Spinal cord (tissue), 10 donors: ENCODE measurements at places on chromosomes 3 and 15. TPM values are rescaled to one million over a fixed set of nuclear protein-coding genes. Genes with fewer than 3 reads are reported as not detected.

Gene DVL3
- total RNA-seq = 43.7 TPM

- DNase-seq = no peak
- no peak overlapping the region for H3K27ac ChIP-seq
- no peaks in the 10 kb centered on the region for H3K36me3 ChIP-seq
- H3K4me1 ChIP-seq = no peaks in the 10 kb centered on the region
Observed at GRCh38 chr15:26848498-26848897, 18.4 kb upstream of the GABRA5 start.

DNA sequence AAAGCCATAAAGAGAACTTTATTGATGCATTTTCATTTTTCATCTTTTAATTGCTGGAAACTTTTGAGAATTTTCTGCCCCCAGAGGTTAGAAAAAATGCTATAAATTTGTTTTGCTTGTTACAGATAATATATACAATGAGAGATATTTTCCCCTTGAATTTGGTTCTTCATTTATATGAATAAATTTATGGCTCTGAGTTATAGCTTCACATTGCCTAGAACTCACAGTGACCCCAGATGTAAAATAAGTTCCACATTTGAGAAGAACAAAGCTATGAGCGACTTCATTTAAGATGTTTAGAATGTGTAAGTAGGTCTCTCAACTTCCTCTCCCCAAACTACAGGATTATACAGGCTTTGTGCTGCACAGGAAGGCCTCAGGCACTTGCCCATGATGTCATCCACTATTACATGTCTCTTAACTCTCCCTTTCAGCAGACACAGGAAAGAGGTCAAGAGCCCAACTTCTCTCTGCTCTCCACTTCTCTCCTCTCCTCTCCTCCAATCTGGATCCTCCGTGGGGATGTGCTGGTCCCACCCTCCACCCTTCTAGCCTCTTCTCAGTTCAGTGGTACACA is 92.8 kb downstream of the DUT start:
- no peak for DNase-seq
- no peak overlapping the region for H3K27ac ChIP-seq
- H3K36me3 ChIP-seq = peaks cover 31% of the 10 kb centered on the region
- H3K4me1 ChIP-seq = no peaks in the 10 kb centered on the region
- no peak overlapping the region for H3K4me3 ChIP-seq

- H3K36me3 ChIP-seq = peaks cover 6% of the 10 kb centered on the region
- H3K27me3 ChIP-seq = no peaks in the 10 kb centered on the region
- no peak for DNase-seq
- no peak overlapping the region for H3K4me3 ChIP-seq
Observed at GRCh38 chr3:195240939-195241338, 30.0 kb downstream of the XXYLT1 start.

- H3K27me3 ChIP-seq = no peaks in the 10 kb centered on the region
- H3K36me3 ChIP-seq = no peaks in the 10 kb centered on the region
- H3K27ac ChIP-seq = no peak overlapping the region
- DNase-seq = no peak
- H3K4me3 ChIP-seq = no peak overlapping the region
- H3K4me1 ChIP-seq = peaks cover 4% of the 10 kb centered on the region
Observed at GRCh38 chr3:134428401-134428800, 54.2 kb upstream of the AMOTL2 start.

DNA sequence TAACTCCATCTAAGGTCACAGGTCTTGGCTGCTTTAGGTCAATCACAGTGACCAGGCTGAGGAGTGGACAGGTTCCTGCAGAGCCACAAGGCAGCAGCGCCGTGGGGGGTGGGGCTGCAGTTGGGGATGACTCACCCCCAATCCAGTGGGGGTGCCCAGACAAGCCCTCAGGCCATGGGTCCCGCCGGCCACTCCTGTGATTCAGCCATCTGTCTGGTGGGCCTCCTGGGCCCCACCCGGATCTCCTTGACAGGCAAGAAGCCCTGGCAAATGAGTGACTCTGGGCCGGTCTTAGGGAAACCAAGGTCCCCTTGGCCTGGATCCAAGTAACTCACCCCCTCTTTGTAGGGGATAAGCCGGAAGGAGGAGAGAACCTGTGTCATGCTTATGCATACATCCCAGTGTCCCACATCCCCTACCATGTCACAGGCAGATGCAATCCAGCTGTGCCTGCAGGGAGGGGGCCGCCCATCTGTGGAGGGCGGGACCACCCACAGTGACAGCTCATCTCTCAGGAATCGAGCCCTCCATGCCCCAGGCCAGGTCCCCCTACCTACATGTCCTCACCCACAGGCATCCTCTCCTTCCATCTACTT is 495 bp upstream of the COL7A1 start:
- peaks cover 34% of the 10 kb centered on the region for H3K4me1 ChIP-seq
- no peak for DNase-seq
- H3K36me3 ChIP-seq = peaks cover 59% of the 10 kb centered on the region
- no peak overlapping the region for H3K4me3 ChIP-seq
- peaks cover 19% of the 10 kb centered on the region for H3K27me3 ChIP-seq

GRCh38 chr3:197186887-197187588 is 111.4 kb downstream of the DLG1 start:
- peak; percentile 53 for DNase-seq
- H3K36me3 ChIP-seq = peaks cover 2% of the 10 kb centered on the region
- H3K27me3 ChIP-seq = no peaks in the 10 kb centered on the region
- no peak overlapping the region for H3K27ac ChIP-seq
- H3K4me3 ChIP-seq = no peak overlapping the region

Gene ECE2
- total RNA-seq = 12.5 TPM

GRCh38 chr15:39454189-39454986 is 126.5 kb upstream of the THBS1 start:
- no peak overlapping the region for H3K4me3 ChIP-seq
- DNase-seq = no peak
- H3K4me1 ChIP-seq = no peaks in the 10 kb centered on the region
- no peaks in the 10 kb centered on the region for H3K27me3 ChIP-seq

- H3K27ac ChIP-seq = no peak overlapping the region
- H3K36me3 ChIP-seq = no peaks in the 10 kb centered on the region
- H3K4me1 ChIP-seq = peaks cover 10% of the 10 kb centered on the region
- no peak for DNase-seq
- no peak overlapping the region for H3K4me3 ChIP-seq
- no peaks in the 10 kb centered on the region for H3K27me3 ChIP-seq
Observed at GRCh38 chr15:70383856-70384255, 286.1 kb upstream of the TLE3 start.

DNA sequence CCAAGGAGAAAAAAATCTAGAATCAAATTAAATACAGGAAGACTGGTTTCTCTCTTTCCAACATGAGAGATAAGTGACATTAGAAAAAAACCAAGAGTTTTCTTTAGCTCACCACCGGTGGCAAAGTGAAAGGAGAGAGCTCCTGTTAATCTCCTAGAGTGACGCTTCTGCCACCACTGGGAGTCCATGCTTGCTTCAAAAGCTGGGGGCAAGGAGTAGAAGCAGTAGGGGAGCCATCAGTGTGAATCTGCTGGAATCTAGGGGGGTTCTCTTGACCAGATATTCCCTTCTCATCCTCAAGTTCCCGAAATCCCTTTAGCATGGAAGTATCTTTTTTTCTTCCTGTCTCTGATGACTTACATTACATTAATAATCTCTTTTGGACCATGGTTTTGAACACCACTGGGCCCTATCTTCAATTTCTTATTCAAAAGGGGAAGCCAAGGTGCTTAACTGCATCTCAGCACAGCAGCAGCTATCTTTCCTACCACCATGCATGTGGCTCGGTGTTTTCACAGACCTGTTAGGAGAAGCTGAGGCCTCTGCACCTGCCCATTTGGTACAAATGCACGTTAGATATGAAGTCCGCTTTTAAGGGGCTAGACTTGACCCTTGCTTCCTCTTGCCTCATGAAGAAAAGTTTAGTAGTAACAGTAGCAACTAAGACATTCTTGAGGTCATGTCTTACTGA is 6.6 kb upstream of the ICE2 start:
- H3K27ac ChIP-seq = no peak overlapping the region
- H3K4me1 ChIP-seq = no peaks in the 10 kb centered on the region
- DNase-seq = no peak
- no peak overlapping the region for H3K4me3 ChIP-seq

Gene TGM4
- total RNA-seq = not detected

Gene NOX5
- 0.22 TPM for total RNA-seq

Gene TM2D3
- total RNA-seq = 95.5 TPM

DNA sequence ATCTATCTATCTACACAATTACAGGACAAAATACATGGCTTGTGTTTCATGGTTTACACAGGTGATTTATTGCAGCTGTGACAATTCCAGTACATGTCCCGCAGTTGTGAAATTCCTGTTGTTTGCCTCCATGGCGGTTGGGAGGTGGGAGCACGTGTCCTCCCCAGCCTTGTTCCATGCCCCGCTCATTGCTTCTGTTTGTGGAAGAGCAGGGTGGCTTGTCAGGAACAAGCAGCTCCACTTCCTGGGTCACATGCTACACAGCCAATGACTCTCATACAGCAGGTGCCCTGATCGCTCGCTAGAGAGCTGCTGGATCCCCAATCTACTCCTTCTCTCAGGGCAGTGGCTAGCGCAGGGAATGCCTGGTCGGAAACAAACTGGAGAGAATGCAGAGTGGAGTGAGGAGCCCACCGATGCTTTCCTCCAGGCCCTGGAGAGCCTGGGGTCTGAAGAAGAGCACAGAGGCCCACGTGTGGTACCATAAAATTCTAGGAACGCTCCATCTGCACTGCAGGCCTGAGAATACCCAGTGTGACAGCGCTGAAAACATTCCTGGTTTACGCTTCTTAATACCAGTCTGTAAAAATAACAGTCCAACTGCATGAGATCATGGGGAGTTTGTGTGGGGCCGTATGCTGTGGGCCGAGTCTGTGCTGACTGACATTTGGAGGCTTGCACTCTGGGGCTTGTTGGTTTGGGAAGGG is 270.6 kb upstream of the RGMA start:
- DNase-seq = no peak
- H3K27ac ChIP-seq = no peak overlapping the region
- peaks cover 16% of the 10 kb centered on the region for H3K4me1 ChIP-seq

Gene IGSF11
- total RNA-seq = 13.6 TPM

Gene MYZAP
- total RNA-seq = 9.3 TPM

DNA sequence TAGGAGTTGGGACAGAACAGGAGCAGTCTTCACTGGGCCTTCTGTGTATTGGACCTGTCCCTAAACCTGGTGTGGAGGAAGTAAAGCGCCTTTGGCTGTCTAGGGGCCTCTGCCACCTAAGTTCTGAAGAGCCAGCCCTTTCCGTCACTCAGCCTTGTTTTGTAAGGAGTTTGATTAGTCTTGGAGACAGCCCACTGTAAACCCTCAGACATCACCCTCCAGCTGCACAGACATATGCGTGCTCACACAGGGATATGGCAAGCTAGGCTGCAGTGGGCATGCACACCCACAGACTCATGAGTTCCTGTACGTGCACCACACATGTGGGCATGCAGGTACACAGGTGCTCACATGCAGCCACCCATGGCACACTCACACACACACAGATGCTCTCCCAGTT is 5.2 kb downstream of the PRKCD start:
- H3K27ac ChIP-seq = no peak overlapping the region
- peaks cover 61% of the 10 kb centered on the region for H3K4me1 ChIP-seq
- DNase-seq = no peak
- no peaks in the 10 kb centered on the region for H3K27me3 ChIP-seq

GRCh38 chr3:188421151-188421821 is 267.3 kb downstream of the LPP start:
- no peak overlapping the region for H3K4me3 ChIP-seq
- H3K27me3 ChIP-seq = no peaks in the 10 kb centered on the region
- no peaks in the 10 kb centered on the region for H3K36me3 ChIP-seq
- no peak overlapping the region for H3K27ac ChIP-seq
- no peak for DNase-seq

Gene U2SURP
- 121 TPM for total RNA-seq

Gene NCBP2
- 53.3 TPM for total RNA-seq

Gene HYAL1
- total RNA-seq = 0.69 TPM

DNA sequence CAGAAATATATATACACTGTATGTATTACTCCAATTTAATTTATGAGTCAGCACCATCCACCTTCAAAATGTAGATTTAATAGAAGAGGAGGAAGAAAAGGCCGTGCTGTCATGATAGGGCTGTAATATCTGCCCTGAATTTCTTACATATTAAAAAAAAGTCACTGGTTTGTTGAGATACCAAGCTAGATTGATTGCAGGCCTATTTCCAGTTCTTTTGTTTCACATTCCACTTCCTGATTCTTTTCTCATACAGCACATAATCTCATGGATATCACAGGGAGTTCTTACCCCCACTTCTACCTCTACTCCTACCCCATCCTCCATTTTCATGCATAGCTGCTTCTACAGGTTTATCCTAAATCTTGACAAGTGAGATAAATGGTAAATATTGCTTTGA is 290.3 kb downstream of the ZBTB20 start:
- no peaks in the 10 kb centered on the region for H3K27me3 ChIP-seq
- H3K4me3 ChIP-seq = no peak overlapping the region
- no peaks in the 10 kb centered on the region for H3K36me3 ChIP-seq
- no peak overlapping the region for H3K27ac ChIP-seq
- no peaks in the 10 kb centered on the region for H3K4me1 ChIP-seq

DNA sequence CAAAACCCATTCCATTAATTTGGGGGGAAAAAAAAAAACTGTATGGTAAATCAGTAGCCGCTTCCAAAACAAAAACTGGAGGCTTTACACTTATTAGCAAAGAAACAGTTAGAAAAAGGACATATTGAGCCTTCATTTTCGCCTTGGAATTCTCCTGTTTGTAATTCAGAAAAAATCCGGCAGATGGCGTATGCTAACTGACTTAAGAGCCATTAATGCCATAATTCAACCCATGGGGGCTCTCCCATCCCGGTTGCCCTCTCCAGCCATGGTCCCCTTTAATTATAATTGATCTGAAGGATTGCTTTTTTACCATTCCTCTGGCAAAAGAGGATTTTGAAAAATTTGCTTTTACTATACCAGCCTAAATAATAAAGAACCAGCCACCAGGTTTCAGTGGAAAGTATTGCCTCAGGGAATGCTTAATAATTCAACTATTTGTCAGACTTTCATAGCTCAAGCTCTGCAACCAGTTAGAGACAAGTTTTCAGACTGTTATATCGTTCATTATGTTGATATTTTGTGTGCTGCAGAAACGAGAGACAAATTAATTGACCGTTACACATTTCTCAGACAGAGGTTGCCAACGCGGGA is 9.4 kb upstream of the RPL24 start:
- H3K4me1 ChIP-seq = peaks cover 3% of the 10 kb centered on the region
- H3K27me3 ChIP-seq = no peaks in the 10 kb centered on the region
- no peak overlapping the region for H3K27ac ChIP-seq
- H3K4me3 ChIP-seq = no peak overlapping the region
- H3K36me3 ChIP-seq = no peaks in the 10 kb centered on the region

- no peaks in the 10 kb centered on the region for H3K36me3 ChIP-seq
- peaks cover 5% of the 10 kb centered on the region for H3K27me3 ChIP-seq
- H3K4me1 ChIP-seq = peaks cover 45% of the 10 kb centered on the region
- H3K4me3 ChIP-seq = no peak overlapping the region
- peak overlapping the region; percentile 53 for H3K27ac ChIP-seq
Observed at GRCh38 chr15:63051156-63052066, 8.9 kb downstream of the TPM1 start.

- H3K27me3 ChIP-seq = no peaks in the 10 kb centered on the region
- H3K4me3 ChIP-seq = no peak overlapping the region
- no peak overlapping the region for H3K27ac ChIP-seq
- no peak for DNase-seq
Observed at GRCh38 chr15:87582169-87582568, 674.4 kb downstream of the NTRK3 start.
